Sigmoid colon (tissue), 7 donors: ENCODE measurements at places on chromosomes 2 and 18. TPM values are rescaled to one million over a fixed set of nuclear protein-coding genes. Genes with fewer than 3 reads are reported as not detected.

Gene PKDCC
- 101 TPM for total RNA-seq

Gene SMC6
- 12.7 TPM for total RNA-seq

Gene ZFAND2B
- total RNA-seq: 45.3 TPM

Gene KYNU
- 2.2 TPM for total RNA-seq

Gene FAM210A
- 15.3 TPM for total RNA-seq

Gene CCDC141
- 4.6 TPM for total RNA-seq

Gene METTL4
- 5.7 TPM for total RNA-seq

Gene GLI2
- total RNA-seq: 6.4 TPM

Gene FLACC1
- total RNA-seq: 1.4 TPM

Gene SERPINB4
- total RNA-seq: not detected

Gene INPP1
- total RNA-seq: 19.9 TPM

Gene CTIF
- 65.9 TPM for total RNA-seq

Gene SULT1C2
- not detected for total RNA-seq

Gene GCG
- not detected for total RNA-seq

GRCh38 chr18:63559567-63560491 is 17.7 kb downstream of the SERPINB12 start:
- DNase-seq: no peak

GRCh38 chr18:13930964-13931363 is 15.6 kb upstream of the MC2R start:
- DNase-seq: no peak

DNA sequence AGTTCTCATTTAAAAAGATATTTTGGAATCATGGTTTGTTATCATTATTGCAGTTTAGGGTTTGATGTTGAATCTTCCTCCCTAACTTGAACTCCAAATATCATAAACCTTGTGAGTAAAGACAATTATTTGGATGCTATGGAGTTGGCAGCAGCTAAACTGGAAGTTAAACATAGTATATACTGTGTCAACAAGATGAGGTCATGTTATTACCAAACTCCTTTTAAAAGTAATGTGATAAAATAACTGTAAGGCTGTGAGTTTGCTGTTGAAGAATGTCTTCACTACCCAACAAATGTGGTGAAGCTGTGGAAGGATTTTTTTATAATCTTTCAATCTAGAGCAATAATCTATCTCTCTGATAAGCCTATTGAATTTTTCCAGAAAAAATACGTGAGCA is 16.0 kb downstream of the DNAH6 start:
- no peak for DNase-seq

DNA sequence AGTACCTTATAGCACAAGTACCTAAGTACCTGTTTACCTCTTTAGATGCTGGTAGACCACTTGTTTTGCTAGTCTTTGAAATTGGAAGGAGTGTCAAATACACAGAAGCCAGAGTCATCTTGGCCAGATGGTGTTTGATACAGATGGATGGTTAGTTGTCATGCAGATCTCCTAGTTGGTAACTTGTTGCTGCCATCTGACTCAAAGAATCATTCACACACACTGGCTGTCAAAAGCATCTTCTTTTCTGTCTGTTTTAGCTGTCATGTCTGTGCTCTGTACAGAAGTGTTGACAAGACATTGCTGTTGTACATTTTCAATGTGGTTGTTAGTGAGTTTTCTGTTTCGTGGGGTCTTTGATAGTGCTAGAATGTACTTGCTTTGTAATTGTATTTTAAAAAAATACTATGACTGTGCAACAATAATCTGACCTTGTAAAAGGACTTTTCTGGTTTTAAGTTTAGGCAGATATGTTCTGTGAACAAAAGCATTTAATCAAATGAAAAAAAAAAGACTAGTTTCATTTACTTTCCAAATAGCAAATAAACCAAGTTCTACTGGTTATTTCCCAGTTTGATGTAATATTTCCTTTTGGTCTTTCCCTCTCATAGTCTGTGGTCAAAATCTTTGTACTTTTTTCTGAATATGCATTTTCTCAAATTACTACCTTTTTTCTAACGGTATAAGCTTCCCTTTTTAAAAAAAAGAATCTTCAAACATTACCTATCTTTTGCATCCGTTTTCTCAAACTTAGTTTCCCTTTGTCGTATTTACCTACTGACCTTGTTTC is 39.9 kb downstream of the TANK start:
- DNase-seq: no peak

- no peak for DNase-seq
Observed at GRCh38 chr2:222862106-222862908, 1.5 kb downstream of the ACSL3 start.

DNA sequence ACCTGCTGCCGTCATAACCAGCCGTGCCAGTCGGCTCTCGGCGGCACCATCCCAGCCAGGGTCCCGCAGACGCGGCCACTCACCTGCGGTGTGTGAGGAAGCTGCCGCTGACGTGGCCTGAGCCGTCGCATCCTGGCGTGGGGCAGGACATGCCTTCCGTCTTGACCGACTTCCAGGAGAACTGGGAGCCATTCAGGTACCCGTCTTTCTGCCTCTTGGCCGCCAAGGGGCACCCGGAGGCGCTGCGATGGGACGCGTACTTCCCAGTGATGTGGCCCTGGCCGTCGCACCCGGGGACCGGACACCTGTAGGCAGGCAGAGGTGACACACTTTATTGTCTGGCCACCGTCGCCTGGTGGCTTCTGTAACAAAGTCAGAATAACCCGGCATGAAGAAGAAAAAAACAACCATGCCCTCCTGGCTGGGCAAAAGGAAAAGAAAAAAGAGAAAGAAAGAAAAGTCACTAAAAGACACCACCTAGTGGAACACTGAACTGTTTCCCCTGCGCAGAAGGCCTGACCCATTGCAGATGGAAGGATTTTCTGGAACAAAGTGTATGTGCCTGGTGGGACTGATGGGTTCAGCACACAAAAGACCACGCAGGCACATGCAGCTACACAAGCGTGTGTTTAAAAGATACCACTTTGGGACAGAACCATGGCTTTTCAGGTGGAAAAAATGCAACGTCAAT is 94.9 kb upstream of the PXDN start:
- DNase-seq: no peak

DNA sequence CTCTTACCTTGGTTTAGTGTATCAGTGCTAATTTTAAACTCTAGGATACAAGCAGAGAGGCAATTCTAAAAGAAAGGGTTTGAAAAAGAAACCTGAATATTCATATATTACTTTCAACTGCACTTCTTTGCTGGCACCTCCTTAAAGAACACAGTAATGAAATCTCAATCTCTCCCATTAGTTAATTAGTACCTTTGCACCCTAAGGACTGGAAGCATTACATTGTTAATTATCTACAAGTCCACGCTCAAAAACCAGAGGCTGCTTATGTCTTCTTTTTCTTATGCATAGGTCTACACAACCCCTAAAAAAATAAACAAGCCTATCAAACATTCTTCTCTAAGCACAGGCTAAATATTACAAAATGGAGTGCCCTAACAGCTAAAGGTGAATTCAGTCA is 20.2 kb downstream of the EPHA4 start:
- DNase-seq: no peak

- DNase-seq: no peak
Observed at GRCh38 chr2:25808006-25808383, 70.3 kb downstream of the ASXL2 start.

- DNase-seq: no peak
Observed at GRCh38 chr2:173750353-173750801, 214.8 kb downstream of the SP3 start.

DNA sequence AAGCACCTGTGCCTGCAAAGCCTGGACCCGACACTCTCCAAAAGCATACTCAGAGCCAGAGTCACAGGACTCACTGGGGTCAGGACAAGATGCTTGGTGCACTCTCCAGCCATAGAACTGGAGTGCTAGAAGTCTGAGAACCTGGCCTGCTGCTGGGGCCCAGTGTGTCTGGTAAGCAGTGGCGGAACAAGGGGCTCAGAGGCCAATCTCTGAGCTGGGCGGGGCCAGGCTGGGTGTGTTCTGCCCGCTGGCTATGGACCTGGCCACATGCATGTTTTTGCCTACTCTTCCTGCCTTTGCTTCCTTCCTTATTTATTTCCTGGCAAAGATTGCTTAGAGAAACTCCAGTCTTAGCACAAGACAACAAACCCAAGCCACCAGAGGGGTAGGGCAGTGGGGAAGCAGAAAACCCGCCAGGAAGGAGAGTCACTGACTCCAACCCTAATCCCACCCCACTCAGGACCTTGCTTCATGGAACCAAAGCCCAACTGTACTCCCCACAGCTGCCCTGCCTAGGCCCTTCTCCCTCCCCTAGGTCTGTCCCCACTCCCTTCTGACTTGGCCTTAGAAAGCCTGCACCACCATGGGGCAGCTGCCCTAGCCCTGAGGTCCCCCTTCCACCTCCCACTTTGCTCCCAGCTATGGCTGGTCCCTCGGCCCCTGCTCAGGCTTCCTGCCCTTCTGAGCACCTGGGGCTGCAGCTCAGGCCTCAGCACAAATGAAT is 315.5 kb downstream of the CELF4 start:
- no peak for DNase-seq

DNA sequence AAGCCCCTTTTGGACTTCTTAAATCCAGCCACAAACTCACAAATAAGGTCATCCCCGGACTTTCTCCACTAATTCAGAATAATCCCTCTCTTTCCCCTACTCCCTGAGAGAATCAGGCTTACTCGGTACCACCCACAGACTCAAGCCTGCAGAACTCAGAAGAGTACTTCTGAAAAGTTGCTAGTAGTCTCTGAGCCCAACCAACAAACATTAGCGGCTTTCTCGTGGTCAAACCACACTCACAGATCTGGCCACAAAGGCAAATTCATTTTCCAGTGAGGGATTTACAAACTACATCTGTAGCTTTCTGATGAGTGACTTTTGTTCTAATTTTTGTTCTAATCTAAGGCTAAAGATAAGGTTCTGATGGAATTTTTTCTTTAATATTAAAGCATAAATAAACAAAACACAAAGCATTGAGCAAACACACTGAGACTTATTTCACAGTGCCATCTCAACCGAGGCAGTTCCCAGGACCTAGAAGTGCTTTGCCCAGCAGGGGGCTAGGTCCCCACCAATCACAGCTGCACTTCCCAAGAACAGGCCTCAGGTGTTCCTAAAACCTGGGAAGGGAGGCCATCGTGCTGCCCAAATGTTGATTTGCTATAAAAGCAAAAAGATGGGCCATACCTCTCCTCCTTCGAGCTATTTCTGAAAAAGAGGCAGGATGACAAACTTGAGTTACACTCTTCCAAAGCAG is 110.7 kb downstream of the COLEC12 start:
- no peak for DNase-seq

DNA sequence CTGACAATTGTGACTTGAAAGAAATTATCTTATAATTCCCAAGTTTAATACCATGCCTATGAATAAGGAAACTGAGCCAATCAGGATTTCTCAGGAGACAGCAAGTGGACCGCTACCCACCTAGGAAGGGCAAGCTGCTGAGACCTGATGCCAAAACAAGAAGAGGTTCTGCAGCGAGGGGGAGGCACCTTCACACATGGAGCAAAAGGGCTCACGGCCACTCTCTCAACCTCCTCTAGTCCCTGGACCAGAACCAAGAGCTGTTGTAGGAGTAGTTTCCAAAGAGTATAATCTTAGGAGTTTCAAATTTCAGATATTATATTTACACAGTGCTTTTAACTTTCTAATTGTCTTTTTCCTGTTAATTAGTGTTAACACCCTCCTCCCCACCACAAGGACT is 154.7 kb upstream of the ETAA1 start:
- no peak for DNase-seq

- DNase-seq: no peak
Observed at GRCh38 chr18:42838546-42839145, 276.8 kb downstream of the RIT2 start.

- DNase-seq: no peak
Observed at GRCh38 chr2:199581935-199582360, 124.2 kb upstream of the SATB2 start.

DNA sequence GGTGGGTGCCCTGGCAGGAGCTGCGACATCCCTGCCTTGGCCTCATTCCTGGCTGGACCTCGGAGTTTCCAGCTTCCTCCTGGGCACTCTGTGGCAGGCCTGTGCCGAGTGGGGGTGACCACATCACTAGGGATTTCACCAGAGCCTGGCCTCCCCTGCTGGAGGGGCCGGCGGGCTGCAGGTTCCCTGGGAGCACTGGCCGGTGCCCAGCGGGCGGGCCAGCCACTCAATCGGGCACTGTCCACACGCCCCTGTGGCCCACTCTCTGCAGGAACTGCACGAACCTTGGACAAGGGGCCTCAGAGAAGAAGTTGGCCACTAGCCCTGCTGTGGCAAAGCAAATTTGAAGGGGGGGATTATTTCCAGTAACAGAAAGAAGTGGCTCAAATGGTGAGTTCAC is 110.7 kb upstream of the APCDD1 start:
- peak; percentile 72 for DNase-seq

DNA sequence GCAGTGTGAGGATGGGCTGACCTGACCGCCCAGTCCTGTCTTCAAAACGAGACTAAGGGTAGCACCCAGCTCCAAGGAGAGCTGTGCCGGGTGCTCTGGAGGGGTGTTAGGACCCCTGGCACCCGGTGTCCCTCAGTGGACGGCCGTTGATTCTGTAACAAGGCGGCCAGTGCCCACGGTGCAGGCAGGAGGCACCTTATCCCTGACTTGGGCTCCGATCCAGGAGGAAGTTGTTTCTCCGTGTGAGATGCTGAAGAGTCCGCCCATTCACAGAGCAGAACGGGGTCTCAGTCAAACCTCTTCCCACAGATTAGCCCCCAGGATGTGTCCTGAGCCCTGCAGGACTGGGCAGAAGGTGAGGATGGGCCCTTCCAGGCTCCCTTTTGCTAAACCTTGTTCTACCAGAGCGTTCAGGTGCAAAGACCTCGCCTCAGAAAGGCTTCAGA is 123.0 kb downstream of the NFATC1 start:
- DNase-seq: no peak

DNA sequence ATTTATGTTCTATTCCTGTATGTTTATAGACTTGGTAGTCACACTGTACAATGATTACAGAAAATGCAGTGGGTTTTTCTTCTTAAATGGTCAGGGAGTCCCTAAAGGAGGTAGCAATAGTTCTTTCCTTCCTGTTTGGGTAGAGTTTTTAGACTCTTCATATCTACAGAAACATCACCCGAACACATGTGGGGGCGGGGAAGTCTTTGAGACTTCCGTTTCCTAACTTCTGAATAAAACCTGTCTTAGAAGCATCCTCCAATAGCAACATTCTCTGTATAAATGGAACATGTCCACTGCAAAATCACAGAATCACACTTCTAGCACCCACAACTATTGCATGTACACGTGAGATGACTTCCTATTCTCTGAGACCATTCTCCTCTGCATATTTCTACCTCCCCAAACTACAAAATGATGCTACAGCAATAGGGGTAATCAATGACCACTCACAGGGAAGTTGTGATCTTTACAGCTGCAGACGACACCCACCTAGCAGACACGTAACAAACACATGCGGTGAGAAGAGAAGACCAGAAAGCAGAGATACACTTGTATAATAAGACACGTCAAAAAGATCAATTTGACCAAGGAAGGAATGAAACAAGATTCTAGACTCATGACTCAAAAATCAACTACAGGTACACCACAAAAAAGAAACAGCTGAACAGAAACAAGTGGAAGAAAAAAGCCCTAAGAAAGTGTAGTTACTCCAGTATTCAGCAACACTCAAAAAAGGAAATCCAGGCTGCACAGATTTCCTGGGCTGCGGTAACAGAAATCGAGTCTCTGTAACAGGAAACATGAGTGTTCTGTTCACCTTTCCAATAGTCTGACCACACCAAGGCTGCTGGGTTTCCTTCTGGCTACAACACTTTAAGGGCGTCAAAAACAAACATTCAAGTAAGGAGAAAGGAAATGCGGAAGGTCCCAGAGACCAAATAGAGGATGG is 120.4 kb downstream of the ZNF516 start:
- DNase-seq: no peak

- DNase-seq: no peak
Observed at GRCh38 chr18:62325806-62326645, 916 bp downstream of the TNFRSF11A start.

GRCh38 chr2:172465417-172466334 is 38.3 kb downstream of the ITGA6 start:
- DNase-seq: peak; percentile 75
